ENCODE measurements at places on chromosomes 3 and 15.
A peak's percentile ranks its signal among the peaks of the same experiment; 100 is the strongest.

GRCh38 chr15:77526595-77527163 lies 106.0 kb downstream of the HMG20A start:
- no peak for DNase-seq

DNA sequence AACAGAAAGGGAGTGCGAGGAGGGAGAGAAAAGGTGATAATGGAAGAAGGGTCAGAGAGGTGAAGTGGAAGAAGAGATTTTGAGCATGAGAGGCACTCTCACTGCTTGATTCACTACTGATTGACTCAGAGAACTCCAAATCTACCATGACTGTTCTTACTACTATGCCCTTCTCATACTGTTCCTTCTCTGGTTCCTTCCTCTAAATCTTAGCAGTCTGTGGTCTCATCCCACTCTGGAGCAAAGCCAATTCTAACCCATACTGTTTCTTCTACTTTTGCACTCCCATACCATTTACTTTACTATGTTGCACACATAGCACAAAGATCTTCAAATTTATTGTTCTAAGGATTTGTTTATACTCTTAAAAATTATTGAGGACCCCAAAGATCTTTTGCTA lies 100.8 kb downstream of the DTWD1 start:
- no peak for DNase-seq

DNA sequence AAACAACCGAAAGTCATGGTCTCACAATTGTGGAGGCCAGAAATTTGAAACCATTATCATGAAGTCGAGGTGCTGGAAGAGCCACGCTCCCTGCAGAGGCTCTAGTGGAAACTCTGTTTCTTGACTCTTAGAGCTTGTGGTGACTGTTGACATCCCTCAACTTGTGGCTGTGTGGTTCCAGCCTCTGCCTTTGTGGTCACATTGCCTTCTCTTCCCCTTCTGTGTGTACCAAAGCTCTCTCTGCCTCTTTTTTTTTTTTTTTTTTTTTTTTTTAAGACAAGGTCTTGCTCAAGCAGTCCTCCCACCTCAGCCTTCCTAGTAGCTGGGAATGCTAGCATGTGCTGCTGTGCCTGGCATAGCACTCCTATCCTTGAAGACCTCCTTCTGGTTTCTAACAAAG lies 48.7 kb upstream of the CRTC3 start:
- no peak for DNase-seq

- no peak for DNase-seq
Observed at GRCh38 chr15:74674161-74674560, 21.7 kb downstream of the EDC3 start.

DNA sequence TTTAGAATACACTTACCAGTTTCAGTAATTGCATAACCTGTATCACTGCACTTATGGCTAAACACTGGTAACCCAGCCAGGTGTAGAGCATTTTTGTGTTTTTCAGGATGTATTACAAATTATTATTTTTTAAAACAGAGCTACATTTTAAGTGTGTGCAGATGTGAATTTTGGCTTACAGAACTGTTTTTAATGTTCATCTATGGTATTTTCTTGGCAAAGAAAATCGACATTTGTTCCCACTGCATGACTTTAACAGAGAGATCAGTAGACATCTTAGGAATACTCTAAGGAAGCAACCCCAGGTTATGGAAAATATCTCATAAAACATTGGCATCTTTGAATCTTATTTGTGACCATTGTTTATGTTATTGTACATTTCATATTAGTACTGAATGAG lies 73.3 kb downstream of the ATP13A4 start:
- DNase-seq: no peak

- no peak for DNase-seq
Observed at GRCh38 chr3:30713885-30714503, 107.6 kb downstream of the TGFBR2 start.

- peak; percentile 85 for DNase-seq
Observed at GRCh38 chr3:52052831-52053306, 3.5 kb downstream of the DUSP7 start.

- DNase-seq: no peak
Observed at GRCh38 chr3:67655364-67656121, 1.1 kb upstream of the SUCLG2 start.

DNA sequence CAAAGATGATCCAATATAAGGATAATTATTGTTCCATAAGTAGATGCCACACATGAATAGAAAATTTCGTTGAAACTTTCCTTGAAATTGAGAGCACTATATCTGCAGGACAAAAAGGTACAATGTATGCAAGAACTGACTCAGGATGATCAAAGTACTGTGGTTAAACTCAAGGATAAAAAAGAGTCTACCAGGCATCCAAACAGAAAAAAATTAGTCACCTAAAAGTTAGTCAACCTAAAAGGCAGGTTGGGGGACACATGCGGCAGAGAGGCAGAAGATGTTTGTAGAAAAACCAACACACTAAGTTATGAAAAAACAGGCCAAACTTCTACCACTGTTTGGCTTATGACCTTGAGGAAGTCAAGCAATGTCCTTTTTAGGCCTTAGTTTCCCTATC lies 68.7 kb downstream of the GSK3B start:
- DNase-seq: no peak

GRCh38 chr3:12985148-12985547 lies 88.1 kb downstream of the IQSEC1 start:
- DNase-seq: no peak

- DNase-seq: no peak
Observed at GRCh38 chr15:52071570-52071969, 41.0 kb downstream of the BCL2L10 start.

GRCh38 chr15:75671730-75672602 lies 24.3 kb downstream of the SNX33 start:
- DNase-seq: no peak

DNA sequence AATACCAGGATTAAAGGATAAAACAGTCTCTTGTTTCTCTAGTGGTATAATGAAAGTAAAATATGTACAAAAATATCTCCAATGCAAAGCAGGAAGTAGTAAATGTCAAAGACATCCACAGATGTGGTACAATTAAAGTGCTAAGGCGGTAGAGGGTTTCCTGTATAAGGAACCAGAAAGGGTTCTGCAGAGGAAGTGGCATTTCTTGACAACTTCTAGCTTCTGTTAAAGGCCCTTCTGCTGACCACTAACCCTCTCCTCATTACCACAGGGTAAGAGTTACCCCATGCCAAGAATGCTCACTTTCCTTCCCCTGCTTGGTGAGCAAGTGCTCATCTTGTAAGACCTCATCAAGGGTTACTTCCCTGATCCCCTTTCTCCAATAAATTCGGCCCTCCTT lies 883.6 kb upstream of the NR2F2 start:
- no peak for DNase-seq

DNA sequence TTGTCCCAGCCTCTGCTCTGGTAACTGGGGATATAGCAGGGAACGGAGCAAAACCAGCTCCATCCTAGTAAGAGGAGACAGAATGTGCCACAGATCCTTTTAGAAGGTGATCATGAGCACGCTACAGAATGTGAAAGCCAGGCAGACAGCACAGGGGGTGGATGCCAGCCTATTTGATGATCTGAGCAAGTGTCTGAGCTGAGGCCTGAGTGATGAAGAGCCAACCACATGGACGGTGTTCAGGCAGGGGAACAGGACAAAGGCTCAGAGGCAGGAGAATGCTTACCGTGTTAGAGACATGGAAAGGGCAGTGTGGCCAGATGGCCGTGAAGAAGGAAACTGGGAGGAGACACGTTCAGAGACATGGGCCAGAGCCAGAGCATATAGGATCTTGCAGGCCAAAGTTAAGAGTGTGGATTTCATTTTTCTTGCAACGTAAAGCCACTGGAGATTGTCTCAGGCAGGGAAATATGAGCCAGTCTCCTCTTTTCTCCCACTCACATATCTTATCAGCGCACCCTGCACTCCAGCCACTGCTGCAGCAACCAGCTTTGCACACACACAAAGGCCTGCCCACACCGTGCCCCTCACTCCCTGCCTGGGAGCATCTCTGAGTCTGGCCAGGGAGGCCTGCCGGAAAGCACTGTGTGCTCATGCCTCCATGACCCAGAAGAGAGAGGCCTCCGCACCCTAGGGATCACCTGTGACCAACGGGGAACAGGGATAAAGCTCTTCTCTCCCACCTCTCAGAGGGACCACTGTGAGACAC lies 20.1 kb downstream of the RAB43 start:
- DNase-seq: no peak

- no peak for DNase-seq
Observed at GRCh38 chr3:14933820-14934425, 13.5 kb upstream of the NR2C2 start.

GRCh38 chr3:59472541-59472940 lies 422.7 kb upstream of the CFAP20DC start:
- no peak for DNase-seq

DNA sequence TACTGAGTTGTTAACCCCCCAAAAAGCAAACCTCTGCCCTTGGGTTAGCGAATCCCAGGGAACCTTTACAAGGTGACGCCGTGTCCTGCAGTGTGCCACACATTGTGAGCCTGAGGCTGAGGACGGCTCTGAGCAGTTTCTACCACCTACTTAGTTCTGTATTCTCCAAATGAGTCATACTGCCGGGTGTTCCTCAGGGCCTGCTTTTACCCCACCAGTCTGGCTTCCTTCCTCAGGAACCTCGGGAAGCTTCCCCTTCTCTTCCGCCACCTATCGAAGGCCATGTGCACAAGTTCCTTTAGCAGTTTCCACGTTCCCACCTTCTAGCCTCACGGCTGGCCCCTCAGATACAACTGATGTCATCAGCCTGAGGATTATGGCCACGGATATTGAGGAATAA lies 384.0 kb upstream of the TPM1 start:
- DNase-seq: no peak

GRCh38 chr15:78565951-78566774 lies 843 bp downstream of the CHRNA5 start:
- DNase-seq: no peak

DNA sequence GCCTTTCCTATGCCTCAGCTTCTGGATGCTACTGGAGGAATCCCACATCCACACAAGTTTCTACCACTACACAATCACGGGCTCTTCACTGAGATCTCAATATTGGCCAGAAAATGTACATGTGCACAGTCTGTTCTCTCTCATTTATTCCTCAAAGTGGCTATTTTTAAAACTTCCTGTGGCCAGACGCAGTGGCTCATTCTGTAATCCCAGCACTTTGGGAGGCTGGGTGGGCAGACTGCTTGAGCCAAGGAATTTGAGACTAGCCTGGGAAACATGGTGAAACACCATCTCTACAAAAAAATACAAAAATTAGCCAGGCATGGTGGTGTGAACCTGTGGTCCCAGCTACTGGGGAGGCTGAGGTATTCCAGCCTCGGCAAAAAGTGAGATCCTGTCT lies 91.4 kb upstream of the PRTG start:
- DNase-seq: no peak

DNA sequence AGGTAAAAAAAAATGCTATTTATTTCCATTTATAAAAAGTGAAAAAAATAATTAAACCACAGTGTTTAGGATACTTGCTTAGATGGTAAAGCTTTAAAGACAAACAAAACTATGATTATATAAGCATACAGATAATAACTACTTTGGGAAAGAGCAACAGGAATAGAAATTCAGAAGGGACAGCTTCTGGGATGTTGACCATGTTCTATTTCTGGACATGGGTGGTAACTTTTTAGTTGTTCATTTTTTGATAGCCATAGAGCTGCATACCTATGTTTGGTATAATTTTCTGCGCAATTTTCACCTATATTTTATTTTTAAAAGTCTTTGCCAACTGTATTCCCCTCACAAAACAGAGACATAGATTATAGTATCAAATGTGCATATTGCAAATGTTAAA lies 572.0 kb upstream of the NR2F2 start:
- no peak for DNase-seq

GRCh38 chr3:128294999-128295468 lies 141.8 kb downstream of the EEFSEC start:
- no peak for DNase-seq

DNA sequence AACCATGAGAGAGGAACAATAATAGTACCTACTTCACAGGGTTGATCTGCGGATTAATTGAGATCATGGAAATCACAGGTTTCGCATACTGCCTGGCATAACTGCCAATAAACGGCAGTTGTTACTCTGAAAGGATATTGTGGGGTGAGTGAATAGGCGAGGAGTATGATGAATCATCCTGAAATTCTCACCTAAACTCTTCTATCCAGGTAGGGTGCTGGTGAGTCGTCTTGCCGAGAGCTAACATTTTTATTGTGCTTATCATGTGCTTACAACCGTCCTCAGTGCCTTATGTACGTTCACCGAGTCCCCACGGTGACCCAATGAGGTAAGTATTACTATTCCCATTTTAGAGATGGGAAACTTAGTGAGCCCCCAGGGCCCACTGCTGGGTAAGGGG lies 52.4 kb upstream of the SRGAP3 start:
- no peak for DNase-seq

GRCh38 chr3:71214797-71215196 lies 368.7 kb downstream of the FOXP1 start:
- no peak for DNase-seq

All from C1 segment of cervical spinal cord (tissue), 14 donors.